ENCODE measurements at places on chromosomes 7 and 10.

DNA sequence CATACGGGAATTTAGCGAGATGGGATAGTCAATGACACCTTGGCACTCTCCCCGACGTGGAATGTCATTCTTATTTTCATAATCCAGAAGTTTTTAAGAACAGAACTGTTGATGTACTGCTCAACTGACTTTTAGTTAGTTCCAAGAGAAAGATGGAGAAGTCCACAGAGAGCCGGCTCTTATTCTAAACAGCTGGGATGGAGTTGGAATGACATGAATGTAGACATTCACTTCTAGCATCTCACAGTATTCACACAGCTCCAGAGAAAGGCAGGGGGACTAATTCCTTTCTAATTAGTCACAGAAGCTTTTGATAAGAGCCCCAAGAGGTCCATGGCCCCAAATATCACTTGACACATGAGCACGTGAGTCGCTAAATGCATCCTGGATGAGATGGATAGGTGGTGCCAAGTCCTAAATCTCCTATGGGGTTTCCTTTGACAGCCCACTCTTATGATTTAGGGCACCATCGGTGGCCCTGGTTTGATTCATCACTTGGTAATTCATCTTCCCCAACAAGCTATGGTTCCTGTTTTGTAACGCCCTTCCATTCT lies 420.3 kb upstream of the AUTS2 start:
- no peak for DNase-seq

GRCh38 chr7:81626008-81626407 lies 143.8 kb downstream of the HGF start:
- no peak for DNase-seq

DNA sequence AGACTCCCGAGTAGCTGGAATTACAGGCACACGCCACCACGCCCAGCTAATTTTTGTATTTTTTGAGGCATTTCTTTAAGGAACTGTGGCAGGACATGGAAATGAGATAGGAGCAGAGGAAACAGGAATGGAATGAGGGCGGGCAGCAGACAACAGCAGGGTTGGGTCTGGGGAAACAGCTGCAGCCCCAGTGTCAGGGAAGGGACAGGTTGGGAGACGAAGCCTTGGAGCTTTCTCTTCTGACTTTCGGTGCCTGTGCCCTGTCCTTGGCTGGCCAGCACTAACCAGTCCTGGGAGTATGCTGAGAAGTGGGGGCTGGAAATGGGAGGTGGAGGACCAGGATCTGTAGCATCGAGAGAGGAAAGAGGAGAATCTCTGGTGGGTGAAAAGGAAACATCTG lies 47.4 kb downstream of the ATOH7 start:
- no peak for DNase-seq

GRCh38 chr10:10421071-10421470 lies 596.6 kb upstream of the CELF2 start:
- no peak for DNase-seq

- peak; percentile 65 for DNase-seq
These were observed 6.3 kb downstream of the NAT16 start for GRCh38 chr7:101173752-101174244.

DNA sequence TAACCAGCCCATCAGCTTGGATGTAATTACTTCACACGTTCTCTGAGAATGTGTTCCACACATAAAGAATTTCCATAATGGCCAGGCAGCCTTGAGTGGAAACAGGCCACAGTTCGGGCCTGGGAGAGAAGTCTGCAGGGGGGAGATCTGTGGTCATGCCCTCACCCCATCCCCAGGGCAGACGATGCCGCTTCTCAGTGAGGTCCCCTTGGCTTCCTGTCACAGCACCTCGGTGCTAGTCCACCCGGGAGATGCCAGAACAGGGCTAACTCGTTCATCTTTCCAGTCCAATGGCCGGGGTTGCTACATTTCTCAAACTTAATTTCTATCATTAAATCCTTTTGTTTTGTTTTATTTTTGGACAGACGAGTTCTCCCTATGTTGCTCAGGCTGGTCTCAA lies 624.1 kb downstream of the PTPRN2 start:
- no peak for DNase-seq

DNA sequence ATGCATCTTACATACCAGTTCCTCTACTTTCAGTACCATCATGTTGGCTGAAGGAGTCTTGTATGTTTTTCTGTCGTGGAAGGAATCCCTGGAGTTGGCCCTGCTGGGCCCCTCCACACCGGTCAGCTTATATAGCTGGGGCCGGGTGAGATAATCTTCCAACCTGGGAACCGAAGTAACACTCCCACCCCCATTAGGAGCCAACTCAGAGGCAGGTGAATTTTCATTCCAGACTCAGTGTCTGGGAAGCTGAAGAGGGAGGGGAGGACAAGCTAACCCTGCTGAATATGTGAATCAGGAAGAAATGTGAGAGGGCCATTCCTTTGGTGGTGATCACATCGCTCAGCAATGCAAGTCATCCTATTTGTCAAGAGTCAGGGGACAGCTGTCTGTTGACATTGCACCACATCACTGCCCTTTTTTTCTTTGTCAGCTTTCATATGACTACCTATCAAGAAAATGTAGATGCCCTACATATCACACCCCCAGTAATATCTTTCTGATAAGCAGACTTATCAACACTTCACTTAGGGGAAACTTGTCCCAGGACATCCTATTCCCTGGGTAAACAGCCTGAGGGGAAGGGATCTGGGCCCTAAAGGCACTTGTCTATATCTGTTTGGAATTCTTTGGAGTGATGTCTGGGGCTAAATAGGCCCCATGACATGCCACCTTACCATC lies at the start of gene ANKRD1:
TSS of gene ANKRD1 (minus strand) at position 102 of the 681 bp plus-strand sequence. CDS start at position 42, 60 bp downstream.
- no peak for DNase-seq

DNA sequence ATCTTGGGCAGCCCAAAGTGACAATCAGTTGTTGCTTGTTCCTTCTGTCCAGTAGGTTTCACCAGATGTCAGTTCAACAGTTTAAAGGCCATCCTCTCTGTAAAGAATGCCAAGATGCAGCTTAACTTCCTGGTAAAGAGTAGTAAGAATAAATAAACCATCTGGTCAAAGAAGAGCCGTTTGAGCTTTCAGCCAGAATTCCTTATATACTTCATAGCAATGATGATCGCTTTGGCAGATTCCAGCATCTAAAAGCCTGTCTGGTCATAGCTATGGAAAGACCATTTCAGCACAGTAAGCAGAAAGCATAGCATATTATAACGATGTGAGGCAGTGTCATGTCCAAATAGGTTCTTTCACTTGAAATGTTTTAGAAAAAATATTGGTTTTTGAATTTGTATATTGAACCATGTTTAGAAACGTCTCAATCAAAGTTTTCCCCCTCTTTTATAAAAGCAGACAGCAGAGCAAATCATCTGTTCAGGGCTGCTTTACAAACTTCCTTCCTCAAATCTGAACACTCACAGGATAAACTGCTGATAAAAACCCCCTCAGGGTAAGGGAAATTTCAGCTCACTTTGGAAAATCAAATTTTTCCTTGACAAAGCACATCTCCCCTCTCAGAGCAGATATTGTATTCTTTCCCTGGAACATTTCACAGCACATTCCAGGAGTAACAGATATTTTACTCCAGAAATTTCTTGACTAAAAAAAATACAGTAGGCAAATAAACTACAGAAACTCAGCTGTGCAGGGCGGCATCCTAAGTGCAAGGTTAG lies 184.1 kb downstream of the NOC3L start:
- DNase-seq, result no peak

DNA sequence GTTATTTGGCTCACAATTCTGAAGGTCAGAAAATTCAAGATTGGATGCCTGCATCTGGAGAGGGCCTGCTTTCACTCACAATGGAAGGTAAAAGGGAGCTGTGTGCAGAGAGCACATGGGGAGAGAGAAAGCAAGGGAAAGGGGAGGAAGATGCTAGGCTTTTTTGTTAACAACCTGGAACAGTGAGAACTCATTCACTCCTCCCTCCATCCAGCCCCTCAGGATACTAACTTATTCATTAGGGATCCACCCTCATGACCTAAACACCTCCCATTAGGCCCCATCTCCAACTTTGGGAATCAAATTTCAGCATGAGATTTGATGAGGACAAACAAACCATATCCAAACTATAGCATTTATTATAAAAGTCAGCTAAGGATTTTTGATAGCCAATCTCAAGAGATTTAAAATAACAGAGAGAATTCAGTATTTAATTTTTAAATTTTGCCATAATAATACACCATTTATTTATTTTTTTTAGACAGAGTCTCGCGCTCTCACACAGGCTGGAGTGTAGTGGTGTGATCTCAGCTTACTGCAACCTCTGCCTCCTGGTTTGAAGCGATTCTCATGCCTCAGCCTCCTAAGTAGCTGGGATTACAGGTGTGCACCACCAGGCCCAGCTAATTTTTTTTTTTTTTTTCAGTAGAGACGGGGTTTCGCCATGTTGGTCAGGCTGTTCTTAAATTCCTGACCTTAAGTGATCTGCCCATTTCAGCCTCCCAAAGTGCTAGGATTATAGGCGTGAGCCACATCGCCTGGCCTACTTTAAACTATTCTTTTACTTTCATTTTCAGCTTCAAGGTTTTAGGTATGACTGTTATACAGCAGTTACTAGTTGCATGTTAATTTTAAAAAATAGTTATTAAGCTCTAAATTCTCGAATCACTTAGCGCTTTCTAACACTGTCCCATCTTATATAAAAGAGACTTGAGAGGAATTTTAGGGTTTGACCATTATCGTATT lies 20.3 kb upstream of the ETV1 start:
- no peak for DNase-seq

GRCh38 chr10:22854935-22855421 lies 72.9 kb upstream of the ARMC3 start:
- DNase-seq, result peak; percentile 71

DNA sequence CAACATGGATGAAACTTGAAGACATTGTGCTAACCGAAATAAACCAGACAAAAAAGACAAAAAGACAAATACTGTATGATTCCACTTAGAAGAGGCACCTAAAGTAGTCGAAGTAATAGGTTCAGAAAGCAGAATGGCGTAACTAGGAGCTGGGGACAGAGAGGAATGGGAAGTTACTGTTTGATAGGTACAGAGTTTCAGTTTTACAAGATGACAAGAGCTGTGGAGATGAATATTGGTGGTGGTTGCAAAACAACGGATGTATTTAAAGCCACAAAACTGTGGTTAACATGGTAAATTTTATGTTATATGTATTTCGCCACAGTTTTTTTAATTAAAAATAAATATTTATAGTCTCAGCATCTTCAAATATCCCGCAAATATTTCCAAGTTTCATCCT lies 64.1 kb upstream of the DIP2C start:
- DNase-seq, result no peak

GRCh38 chr7:28958235-28958979 lies at the start of gene TRIL:
TSS of gene TRIL (minus strand) at chr7:28958330. CDS start at chr7:28958046, 284 bp downstream.
- DNase-seq, result no peak

- DNase-seq, result no peak
These were observed 19.4 kb downstream of the GATA3 start for GRCh38 chr10:8073691-8074416.

- no peak for DNase-seq
These were observed 232.4 kb downstream of the ELMO1 start for GRCh38 chr7:37216156-37216852.

GRCh38 chr10:93300288-93300917 lies 181.7 kb downstream of the MYOF start:
- DNase-seq, result no peak

DNA sequence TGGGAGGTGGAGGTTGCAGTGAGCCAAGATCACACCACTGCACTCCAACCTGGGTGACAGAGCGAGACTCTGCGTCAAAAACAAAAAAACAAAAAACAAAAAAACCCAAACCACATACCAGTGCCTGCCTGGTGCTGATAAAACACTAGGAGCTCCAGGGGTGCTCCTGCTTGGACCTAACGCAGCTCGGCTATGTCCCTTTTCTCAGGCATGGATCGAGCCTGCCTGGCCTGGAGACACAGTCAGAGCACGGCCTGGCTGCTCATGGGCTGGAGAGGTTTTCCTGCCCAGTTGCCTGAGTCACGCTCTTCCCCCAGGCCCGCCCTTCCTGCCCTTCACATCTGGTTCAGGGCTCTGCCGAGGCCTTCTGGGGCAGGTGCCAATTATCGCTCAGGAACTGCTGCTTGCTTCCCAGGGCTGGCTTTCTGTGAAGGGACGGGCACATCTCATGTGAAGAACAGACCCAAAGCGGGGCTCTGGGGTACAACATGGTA lies 12.6 kb upstream of the NPFFR1 start:
- peak; percentile 92 for DNase-seq

DNA sequence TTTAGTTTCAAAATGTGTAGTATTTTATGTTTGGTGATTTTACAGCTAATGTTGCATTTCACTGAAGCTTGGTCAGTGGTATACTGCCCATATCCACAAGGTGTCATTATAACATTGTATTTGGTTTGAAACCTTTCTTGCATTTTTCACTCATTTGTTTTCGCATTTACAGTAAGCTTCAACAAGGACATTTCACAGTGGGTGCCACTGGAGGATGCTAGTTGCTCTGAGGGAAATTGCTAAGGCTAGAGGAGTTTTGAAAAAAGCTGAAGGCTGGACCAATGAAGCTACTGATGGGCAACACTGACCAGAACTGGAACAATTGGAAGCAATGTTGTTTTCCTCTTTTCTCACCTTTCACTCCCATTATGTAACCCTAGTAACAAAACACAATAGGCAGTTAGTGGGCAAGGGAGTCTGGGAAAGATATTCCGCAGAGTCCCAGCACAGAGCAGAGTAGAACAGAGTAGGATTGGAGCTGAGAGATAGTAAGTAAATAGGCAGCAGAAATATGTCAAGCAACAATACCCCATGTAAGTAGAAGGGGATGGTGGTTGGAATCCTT lies 23.6 kb upstream of the SRI start:
- peak; percentile 55 for DNase-seq

DNA sequence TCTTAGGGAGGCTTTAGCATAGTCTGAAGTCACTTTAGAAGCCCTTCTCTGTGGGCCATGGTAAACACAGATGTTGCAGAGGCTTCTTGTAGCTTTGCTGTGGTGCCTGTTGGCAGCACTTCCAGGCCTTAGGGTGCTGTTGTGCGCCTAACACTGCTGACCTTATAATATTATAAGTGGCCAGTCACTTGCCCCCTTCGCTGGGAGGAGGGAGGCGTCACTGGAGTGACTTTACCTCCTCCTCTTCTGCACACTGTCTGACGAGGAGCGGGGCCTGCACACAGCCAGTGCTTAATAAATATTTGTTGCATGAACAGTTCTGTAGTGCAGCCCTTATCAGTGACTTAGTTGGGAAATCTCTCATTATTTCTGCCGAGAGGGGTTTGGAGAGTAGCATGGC lies 63.3 kb downstream of the WDR37 start:
- no peak for DNase-seq

DNA sequence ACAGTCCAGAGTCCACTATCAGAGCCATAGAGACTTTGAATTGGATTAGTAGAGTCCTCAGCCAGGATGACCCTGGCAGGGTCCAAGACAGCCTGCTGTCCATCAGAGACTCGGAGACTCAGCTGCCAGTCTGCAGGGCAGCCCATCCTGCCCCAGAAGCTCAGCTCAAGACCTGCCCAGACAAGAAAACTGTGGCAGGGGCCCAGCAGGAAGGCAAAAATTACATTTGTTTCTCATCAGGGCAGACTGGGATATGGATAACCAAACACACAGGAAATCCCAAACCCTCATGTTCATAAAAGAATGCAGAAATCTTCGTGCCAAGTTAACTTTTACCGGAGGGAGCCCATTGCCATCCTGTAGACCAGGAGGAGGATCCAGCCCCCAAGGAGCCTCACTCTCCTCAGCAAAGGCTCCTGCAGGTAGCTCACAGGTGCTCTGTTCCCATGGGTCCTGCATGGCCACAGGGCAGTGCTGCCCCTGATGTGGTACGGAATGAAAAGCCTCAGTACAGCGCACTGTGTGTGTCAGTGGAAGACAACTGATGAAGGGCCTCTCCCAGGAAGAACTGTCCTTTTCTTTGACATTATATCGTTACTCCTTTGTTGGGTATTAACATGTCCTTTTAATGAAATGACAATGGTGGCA lies 222.2 kb downstream of the KCNMA1 start:
- no peak for DNase-seq

- peak; percentile 69 for DNase-seq
These were observed 345.0 kb downstream of the REEP3 start for GRCh38 chr10:63866075-63866746.

GRCh38 chr7:129405527-129405926 lies 28.7 kb upstream of the STRIP2 start:
- no peak for DNase-seq
